Stimulated activated CD8-positive, alpha-beta memory T cell treated with anti-CD3 and anti-CD28 coated beads, Interleukin-15, amount 100 ng/mL, for 24 hours (primary cell): ENCODE measurements at places on chromosomes 5 and 9.

DNA sequence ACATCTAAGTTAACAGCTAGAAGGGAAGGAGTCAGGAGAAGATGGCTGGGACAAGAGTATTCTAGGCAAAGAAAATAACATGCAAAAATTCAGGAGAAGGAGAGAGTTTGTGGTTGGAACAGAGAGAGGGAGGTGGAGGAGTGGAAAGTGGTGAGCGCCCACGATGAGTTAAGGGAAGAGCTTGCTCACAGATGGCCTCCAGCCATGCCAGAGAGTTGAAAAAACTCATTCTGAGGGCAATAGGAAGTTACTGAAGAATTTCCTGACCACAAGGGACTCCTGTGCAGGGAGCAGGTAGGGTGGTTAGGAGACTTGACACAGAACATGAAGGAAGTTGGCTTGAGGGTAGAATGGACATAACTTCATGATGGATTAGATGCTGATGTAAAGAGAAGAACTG lies 159.7 kb downstream of the DOCK2 start:
- DNase-seq: no peak

DNA sequence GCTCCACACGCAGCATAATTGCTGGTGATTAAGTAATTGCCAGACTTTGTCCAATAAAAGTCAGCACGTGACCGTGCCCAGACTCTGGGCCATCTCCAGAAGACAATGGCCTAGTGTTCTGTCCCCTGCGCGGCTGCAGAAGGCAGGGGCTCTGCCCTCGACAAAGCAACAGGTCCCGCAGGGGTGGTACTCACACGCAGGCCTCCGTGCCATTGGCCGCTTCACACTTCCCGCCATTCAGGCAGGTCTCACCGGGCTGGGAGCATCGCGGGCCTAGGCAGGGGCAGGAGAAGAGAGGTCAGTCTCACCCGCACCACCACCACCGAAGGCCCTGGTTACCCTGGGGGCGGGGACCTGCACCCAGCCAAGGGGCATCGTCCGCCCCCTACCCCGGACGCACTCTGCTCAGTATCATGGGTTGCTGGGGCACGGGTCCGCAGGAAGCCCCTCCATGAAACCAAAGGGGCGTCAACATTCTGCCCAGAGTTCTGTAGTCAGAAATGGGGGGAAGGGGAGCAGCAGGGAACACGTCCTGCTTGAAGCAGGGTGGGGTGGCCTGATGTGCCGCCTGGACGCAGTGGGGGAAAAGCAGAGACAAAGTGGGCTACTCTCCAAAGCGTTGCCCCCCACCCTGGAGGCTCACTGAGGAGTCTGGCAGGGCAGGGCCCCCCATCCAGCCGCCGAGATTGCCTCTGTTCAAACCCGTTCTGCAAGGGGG lies 1.9 kb downstream of the NOTCH1 start:
- DNase-seq: no peak

DNA sequence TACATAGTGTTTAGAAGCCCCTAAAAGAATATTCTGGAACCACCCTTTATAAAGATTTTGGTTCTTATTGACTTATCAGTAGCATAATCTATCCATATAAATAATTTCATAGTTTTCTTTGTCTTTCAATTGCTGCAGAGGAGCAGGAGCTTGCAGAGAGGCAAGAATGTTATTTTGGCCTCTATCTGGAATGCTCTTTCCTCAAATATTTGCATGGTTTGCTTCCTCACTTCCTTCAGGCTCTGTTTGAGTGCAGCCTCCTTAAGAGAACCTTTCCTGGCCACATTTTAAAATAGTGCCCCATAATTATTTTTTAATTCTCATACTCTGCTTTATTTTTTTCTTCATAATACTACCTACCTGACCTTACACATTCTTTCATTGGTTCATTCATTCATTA lies 1.5 kb downstream of the C5 start:
- no peak for DNase-seq

DNA sequence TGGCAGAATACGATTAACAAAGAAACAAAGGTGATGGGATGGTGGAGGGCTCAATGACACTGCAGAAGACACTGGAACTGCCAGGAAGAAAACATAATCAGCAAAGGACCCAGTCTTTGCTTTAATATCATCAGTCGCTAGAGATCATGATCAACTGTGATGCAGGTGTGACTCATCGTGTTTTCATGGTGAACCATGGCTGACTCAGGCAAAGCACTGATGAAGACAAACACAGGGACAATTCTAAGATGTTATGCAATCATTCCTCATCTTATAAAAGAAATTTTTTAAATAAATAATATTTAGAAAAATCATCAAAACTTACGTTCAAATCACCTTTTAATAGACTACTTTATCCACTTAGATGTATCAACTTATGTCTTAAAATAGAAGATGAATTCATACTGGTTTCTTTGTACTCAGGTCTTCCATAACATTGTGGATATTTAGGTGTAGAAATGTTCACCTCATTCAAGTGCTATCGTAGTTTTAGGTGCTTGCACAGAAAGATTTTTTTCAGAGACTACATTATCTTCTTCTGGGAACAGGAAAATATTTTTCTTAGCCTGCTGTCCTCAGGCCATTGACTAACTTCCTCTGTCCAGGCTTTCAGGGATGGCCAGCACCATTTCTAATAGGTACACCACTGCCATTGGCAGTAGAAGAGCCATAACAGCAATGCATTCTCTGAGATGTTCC lies 673.4 kb upstream of the MEF2C start:
- DNase-seq: no peak

GRCh38 chr9:75992482-75993206 lies 102.2 kb downstream of the PCSK5 start:
- no peak for DNase-seq

DNA sequence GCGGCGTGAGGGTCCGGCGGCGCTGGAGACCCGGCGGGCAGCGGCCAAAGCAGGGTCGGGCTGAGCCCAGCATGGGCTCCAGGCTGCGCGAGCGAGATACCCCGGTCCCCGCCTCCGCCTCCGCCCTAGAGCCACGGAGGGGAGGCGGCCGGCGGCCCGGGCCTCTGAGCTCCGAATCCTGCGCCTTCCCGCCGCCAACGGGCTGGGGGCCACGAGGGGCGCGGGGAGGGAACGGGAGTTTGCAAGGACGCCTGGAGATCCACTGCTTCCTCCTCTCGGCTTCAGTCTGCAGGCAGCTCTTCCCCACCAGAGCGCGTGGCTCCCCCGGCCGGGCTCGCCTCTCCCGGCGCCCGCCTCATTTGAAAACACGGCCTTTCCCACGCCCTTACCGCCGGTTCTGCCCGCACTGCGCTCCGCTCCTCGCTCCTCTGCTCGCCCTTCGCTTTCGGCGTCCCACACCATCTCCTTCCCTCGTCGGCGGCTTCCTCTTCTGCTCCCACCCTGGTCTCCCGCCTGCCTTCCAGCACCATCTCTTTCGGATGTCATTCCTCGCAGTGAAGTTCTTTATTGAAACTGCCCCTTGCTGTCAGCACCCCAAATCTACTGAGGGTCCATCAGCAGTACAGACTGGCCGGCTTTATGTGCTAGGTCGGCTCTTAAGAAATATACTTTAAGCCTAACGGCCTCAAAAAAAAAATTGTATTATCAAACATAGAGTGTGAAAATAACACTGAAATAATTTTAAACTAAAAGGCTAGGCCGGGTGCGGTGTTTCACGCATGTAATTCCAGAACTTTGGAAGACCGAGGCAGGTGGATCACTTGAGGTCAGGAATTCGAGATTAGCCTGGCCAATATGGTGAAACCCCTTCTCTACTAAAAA lies 105.0 kb upstream of the FAM120A start:
- no peak for DNase-seq

DNA sequence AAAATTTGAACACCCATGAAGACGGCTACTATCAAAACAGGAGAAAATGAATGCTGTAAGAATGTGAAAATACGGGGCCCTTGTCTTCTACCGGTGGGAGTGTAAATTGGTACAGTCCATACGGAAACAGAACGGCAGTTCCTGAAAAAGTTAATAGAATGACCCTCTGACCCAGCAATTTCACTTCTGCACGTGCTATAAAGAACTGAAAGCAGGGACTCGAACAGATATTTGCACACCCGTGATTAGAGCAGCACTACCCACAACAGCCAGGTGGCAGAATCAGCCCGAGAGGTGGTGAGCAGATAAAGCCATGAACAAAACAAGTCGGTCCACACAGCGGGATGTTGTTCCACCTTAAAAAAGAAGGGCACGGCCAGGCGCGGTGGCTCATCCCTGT lies 22.6 kb upstream of the SLC12A7 start:
- no peak for DNase-seq

DNA sequence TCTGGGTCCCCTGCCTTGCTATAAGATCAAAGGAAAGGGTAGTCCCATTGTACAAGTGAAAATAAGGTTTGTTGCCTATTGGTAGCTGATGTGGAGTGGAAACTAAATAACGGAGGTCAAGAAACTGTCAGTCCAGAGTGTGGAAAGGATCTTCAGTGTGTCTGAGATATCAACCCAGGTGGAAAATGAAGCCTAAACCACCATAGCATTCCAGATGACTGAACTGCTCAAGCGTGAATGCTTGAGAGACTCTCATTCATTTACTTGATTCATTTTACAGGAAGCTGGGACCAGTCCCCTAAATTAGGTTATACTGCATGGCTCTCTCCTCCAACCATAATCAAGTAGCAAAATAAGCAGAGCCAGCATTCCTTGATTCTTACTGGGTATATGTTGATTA lies 116.0 kb upstream of the SLC28A3 start:
- DNase-seq: no peak

- no peak for DNase-seq
Measured at GRCh38 chr9:37471942-37472684, 6.9 kb upstream of the ZBTB5 start.

DNA sequence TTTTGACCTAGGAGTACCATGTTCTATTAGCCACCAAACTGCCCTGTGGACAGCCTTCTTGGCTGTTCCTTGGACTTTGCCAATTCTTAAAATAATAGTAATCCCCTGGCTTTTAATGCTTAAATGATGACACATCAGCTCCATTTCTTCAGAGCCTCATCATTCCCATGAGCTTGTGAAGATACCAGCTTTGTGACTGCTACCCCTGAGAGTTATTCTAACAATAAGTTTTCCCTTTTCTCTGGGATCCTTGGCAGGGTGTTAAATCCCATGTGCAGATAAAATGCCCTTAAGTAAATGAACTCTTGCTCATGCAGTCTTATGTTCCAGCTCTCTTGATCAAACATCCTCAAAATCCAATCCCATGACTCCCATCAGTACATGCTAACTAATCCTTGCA lies 415.3 kb downstream of the CETN3 start:
- no peak for DNase-seq

DNA sequence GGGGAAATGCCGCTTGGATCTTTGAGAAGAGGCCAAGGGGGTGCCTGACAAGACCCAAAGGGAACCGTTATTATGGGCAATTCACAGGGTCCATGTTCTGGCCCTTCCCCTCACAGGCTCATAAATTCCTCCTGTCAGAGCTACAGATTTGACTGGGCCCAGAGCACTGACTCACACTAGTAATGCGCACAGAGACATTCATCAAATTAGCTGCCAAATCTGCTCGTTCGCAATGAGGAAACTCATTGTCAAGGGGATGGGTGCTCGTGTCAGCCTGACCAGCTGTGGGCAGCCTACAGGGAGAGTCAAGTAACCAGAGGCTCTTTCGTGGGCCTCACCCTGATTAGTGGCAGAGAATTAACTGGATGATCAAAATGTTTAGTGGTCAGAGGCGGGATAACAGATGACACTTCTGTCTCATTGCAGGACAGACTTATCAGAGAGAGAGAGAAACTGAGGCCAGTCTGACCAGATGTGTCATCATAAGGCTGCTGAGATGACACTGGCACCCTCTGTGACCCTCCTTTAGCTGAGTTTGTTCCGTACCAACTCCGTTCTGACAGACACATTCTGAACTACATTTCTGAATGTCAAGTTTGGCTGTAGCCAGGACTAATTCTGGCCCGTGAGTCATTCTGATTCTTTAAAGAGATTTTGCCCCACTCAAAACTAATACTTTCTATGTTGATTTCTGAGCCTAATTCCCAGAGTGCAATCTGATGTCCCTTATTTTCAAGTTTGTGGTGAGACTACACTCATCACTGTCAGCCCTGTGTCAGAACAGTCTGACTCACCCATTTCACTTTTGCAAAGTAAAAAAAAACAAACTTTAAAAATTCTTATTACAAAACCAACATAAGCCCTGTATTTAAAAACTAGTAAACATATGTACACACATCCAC lies 377.1 kb downstream of the ACTL7B start:
- no peak for DNase-seq

- no peak for DNase-seq
Measured at GRCh38 chr9:13351778-13352386, 72.4 kb upstream of the MPDZ start.

DNA sequence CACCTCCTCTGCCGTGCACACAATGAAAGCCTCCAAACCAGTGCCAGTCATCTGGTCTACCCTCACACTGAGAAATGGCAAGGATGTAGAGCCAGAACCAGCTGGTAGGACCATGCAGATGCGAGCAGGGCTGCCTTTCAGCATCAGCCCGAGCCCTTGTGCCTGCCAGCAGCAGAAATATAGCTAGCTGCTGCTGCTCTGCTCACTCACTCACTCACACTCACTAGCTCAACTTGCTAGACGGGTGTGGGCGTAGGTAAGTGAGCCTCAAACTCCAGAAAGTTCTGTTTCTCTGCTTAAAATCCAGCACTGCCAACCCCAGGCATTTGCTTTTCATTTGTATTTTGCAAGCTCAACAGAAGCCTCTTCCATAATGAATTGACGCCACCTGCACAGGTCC lies 114.0 kb downstream of the DRD1 start:
- DNase-seq: no peak

GRCh38 chr9:94638335-94639060 lies 820 bp downstream of the FBP1 start:
- no peak for DNase-seq

- DNase-seq: no peak
Measured at GRCh38 chr5:56605231-56605630, 210.1 kb upstream of the MAP3K1 start.

DNA sequence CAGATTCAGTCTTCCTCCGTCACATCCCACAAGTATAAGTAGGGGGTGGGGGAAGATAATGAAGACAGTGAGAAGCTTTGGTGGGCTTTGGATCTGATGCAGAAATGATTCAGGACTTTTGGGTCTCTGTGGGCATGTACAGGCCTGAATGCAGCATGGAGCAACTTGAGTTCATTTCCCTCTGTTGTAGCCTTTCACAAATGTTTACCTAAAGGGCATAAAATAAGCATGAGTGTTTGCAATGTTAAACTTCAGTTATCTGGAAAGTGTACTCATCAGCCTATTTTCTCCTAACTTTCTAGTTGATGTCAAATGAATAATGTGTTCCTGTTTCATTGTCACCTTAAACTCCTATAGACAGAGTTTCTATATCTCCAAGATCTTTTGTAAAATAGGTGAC lies 39.3 kb downstream of the GARNL3 start:
- no peak for DNase-seq

DNA sequence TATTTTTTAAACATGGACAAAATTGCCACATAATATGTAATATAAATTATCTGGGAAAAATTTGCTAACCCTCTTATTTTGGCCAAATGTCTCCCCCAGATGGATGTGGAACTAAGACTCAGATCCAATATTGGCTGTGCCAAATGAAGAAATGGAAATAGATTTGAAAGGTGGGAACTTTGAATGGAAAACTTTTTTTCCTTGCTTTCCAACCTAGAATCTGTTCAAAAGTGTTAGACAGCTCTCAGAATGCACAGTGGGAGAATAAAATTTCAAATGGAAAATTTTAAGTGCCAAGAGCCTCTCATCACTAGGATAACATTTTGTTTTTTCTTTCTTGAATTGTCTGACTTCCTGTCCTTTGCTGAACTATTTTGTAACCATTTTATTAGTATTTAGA lies 142.6 kb upstream of the GAS1 start:
- DNase-seq: no peak
